Activated gamma-delta T cell (primary cell): ENCODE measurements at places on chromosomes 11 and 22.

DNA sequence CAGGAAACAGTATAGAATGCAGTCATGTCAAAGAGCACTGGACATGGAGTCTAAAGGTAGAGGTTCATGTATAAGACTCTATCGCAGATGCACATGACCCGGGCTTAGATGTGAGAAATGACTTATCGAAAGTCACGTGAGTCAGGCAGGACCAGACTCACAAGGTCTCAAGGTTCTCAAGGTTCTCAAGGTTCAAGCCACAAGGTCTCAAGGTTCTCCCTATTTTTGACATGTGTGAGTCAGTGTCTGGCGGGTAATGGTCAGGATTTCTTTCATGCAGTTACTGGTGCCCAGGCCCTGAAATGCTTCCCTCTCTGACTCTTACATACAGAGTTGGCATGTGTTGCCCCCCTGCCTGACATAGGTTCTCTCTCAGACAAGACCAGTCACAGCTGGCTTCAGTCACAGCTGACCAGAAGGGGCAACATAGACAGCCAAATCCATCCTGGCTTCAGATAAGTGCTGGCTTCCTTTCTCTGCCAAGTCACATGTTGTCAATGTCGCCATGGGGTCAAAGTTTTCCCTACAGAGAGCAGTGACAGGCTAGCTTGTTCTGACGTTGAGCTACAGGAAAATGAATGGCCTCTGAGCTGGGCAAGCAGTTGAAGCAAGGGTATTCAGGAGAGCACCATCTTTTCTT, 10.1 kb downstream of the CSRP3 start:
- no peak for DNase-seq

DNA sequence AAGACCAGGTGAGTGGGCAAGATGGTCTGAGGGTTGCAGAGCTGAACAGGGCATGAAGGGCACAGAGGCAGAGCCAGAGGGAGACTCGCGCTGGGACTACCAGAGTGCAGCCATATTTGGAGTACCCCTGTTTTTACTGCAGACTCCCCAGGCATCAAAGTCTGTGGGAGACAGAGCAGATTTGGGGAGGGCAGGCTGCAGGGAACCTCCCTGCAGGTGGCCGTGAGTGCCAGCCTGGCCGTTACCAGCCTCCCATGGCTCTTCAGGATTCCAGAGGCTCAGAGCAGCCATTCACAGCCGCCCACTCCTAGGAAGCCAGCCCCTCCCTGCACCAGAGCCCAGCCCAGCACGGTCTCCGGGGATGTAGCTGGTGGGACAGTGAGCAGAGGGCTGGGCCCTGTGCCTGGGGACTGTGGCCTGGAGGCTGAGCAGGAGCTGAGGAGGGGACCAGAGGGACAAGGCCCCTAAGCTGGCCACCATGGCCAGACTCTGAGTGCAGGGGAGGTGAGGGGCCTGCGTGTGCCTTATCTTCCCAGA, at the start of gene SEPTIN3:
SEPTIN3 (plus strand) TSS at position 334 of the 537 bp plus-strand sequence. CDS start 2,050 bp downstream, outside the sequence.
- DNase-seq: no peak

- DNase-seq: peak; percentile 38
Observed at GRCh38 chr11:65181569-65182257, at the start of gene CAPN1. Gene CAPN1, plus strand, starts transcription at chr11:65181928. Its CDS starts 774 bp downstream, at chr11:65182702.

DNA sequence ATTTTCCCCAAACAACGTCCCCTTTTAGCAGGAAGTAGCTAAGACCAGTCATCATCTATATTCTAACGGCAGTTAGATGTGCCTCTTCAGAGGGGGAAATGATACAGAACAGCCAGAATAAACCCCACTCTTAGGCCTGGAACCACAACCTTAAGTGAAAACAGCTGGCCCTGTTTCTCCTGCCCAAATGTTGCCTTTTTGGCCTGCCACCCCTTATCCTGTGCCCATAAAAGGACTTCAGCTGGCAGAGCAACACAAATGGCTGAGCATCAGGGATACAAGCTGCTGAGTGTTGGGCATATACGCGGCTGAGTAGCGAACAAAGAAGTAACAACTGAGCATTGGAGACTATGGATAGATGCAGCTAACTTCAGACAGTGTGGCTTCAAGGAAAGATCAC, 1491.4 kb downstream of the LRRC4C start:
- DNase-seq: no peak

DNA sequence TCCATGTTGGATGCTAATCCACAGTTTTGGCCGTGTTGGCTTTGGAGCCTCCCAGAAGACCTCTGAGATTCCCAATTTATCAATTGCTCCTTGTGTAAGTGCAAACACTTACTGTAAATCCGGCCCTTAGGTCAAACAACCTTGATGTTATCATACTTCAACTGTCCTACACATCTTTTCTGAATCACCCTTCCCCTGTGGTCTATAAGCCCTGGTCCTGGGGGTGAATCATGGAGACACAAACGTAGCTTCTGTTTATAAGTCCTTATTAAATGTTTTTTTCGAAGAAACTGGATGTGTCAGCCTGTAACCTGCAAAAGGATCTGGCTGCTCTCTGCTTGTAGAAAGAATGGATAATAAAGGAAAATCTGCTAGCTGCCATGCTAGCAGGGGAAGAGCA, 1.7 kb upstream of the IL10RA start:
- DNase-seq: no peak

- no peak for DNase-seq
Observed at GRCh38 chr11:15705891-15706290, 591.2 kb downstream of the INSC start.

DNA sequence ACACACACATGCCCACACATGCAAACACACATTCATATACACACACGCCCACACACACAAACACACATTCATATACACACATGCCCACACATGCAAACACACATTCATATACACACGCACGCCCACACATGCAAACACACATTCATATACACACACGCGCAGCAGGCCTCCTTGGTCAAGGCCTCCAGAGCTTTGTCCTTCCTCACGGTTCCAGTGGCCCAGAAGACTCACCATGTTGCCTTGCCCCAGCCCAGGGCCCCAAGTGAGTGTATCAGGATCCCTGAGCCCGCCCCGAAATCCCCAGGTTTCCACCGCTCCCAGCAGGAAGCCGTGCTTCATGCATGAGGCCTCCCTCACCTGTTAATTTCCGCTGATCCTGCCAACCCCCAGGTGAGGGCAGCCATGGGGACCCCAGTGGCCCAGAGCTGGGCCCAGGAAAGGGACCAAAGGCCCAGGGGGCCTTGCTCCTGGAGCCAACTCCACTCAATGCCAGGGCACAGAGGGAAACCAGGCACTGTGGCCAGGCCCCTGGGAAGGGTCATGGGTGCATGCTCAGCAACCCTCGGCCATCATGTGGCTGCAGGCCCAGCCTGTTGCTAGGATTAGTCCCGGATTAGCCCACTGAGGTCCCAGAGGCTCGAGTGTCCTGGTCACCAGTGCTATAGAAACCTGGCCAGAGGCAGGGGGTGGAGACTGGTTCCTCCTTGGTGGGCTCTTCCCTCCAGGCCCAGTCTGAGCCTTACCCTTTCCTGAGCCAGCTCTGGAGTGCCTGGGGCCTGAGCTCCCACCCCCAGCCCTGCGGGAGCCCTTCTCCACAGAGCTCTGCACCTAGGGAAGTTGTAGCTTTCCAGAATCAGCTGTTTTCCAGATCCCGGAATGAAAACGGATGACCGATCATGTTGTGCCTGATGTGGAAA, 34.4 kb downstream of the IGF2 start:
- DNase-seq: no peak

DNA sequence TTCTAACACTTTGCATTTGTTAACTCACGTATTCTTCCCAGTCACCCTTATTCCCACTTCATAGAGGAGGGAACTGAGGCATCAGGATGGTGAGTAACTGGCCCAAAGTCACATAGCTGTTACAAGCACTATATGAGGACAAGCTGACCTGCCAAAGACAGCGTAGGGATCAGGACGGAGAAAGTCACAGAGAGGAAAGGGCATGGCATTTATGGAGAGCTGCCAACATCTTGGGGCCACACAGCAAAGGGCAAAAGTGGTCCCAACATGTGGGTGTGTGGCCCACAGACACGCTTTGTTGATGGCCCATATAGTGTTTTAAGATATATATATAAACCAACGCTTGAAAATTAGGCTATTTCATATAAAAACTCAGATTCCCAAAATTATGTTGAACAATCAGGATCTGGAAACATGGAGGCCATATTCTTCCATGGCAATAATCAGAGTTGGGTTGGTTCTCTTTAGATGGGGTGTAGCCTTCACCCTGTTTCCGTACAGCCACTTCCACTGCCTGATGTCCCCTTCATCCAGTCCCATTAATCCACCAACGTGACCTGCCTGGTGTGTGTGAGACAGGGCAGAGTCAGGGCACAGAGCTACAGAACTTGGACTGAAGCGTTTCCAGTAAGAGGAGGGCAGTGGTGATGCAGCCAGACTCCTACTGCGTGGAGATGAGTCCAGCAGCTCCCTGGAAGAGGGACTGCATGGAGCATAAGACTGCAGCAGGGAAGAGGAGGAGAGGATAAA, 39.9 kb upstream of the CD5 start:
- DNase-seq: no peak

DNA sequence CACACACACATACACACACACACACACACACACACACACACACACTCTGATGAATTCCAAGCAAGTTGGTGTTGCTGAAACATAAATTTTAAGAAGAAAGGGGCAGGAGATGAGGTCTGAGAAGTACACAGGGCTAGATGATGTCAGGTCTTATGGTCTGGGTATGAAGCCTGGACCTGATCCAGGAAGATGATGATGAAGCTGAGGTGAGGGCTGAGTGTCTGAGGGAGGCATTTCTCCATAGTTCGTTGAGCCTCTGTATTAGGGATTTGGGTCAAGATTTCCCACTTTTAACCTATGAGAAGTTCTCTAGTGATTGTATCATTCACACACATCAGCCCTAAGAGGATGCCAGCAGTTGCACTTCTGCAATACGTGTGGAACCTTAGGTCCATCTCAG, 32.6 kb downstream of the KREMEN1 start:
- DNase-seq: no peak

DNA sequence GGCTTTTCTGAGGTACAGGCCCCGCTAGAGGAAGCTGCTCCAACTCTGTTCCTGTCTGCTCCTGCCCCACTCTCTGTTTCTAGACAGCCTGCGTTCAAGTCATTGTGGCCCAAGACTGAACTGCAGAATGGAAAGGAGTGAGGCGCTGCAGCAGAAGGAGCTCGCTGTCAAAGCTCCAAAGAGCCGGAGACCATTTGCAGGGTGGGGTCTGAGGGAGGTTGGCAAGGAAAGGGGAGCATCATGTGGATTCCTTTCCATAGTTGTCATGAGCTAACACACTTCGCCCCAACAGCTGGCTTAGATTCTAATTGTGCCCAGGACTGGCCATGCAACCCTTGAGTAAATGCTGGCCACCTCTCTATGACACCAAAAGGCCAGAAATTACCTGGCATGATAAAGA, 18.8 kb downstream of the APOL4 start:
- DNase-seq: no peak

DNA sequence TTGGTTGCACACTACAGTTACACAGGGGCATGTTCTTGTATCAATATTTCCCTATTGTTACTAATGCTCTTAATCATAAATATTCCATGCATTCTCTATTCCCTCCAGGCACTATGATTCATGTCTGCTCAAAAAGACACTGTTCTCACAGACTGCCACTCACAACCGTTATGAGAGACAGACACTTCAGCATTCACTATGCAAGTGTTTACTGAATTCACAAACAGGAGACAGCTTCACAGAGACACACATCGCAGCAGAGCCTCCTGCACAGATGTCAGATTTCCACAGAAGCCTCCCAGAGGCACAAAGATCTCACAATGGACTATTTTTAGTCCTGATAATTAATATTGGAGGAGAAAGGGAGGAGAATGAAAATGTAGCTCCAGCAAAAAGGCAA, 930.4 kb downstream of the OPCML start:
- DNase-seq: no peak

GRCh38 chr22:27378311-27378800, 423.2 kb downstream of the MN1 start:
- DNase-seq: no peak

DNA sequence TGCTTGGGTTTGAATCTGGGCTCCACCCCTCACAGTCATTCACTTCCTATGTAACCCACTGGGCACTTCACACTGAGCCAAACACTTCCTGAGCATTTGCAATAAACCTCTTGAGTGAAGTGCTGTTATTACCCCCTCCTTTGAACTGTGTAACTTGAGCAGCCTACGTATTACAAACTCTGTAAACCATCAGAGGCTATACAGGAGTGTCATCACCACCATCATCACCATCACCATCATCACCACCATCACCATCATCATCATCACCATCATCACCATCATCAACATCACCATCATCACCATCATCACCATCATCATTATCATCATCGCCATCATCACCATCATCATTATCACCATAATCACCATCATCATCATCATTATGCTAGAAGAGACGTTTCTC, 18.4 kb downstream of the RTL6 start:
- DNase-seq: no peak

DNA sequence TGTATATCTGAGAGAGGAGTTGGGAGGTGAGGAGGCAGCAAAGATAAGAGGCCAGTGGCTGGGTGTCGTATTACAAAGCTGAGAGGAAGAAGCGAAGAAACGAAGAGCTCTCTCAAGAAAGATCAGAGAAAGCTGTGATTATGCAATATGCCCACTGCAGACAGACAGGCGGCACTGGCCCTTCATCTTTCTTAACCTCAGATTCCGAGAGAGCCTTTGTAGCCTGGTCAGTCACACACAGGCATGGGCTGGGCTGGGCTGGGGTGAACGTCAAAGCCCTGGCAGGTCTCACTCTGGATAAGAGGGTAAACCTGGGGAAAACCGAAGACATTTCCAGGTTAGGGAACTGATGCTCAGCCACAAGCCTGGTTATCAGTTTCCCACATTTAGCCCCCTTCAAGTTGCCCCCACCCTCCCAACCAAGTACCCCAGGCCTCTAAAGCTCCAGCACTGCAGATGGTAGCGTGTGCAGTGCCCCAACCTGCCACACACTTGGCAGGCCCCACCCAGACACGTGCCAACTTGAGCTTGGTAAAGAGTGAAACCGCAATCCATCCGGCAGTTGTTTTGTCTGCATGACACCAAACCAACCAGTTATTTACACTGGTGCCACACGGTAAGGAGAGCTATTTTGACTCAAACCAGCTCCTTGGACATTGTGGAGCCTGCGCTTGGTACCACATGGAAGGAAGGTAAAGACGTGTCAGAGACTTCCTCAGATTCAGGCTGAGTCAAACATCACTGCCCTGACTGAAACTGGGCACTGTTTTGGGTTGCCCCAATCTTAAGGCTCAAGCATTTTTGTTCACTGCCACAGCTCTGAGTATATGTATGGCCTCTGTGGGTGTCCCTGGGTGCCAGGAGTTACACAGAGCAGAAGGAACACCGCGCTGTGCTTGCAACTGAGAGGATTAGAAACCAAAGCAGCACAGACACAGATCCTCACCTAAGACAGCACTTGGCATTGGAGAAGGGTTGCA, 135.9 kb downstream of the FDX1 start:
- no peak for DNase-seq

DNA sequence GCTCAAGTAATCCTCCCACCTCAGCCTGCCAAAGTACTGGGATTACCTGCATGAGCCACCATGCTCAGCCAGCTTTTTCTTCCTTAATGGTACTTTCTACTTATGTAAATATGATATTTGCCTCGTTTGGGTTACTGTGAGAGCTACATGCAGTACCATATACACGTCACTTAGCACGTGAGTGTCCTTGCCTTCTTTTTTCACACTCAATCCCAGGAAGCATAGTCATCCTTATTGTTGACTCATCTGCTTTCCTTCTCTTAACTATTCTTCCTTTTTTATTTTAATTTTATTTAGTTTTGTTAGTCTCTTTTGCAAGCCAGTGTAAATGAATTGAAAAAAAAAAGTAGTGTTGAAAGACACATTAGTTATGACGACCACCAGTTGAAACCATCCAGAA, 205.9 kb downstream of the HIPK3 start:
- no peak for DNase-seq

GRCh38 chr11:31214372-31214771, 155.2 kb downstream of the DCDC1 start:
- no peak for DNase-seq

GRCh38 chr11:35803115-35803514, 140.5 kb downstream of the TRIM44 start:
- no peak for DNase-seq
